ENCODE measurements at places on chromosomes 3 and 15.

- DNase-seq: no peak
These were observed 131.8 kb downstream of the TBL1XR1 start for GRCh38 chr3:177065285-177066033.

DNA sequence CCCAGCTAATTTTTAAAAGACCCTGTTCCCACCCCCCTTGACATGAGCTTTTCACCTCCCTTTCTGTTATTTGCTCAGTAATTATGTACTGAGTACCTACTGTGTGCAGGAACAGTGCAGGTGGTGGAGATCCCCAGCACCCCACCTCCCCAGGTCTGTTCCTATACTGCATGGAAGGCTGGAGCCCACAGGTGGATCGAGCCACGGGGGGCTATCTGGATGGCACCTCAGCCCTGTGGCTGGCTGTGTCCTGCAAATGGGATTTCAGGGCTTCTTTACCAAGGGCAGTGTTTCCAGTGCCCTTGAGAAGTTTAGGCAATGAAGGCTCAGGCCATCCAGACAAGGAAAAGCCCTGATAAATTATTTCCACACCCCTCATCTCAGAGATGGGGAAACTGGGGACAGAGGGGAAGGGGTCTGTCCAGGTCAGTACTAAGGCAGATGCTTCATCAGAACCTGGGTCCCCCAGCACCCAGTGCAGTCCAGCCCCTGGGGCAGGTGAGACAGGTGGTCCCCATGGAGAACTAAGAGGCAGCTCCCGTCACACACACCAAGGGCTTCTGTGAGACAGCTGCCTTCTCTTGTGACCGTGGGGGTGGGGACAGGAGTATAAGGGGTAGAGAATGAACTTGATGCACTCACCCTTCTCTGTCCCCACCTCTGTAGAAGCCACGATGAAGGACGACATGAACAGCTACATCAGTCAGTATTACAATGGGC, 109.6 kb downstream of the ETFA start:
- DNase-seq: no peak

- DNase-seq: peak; percentile 74
These were observed 76.1 kb upstream of the PLSCR4 start for GRCh38 chr3:146326875-146327543.

DNA sequence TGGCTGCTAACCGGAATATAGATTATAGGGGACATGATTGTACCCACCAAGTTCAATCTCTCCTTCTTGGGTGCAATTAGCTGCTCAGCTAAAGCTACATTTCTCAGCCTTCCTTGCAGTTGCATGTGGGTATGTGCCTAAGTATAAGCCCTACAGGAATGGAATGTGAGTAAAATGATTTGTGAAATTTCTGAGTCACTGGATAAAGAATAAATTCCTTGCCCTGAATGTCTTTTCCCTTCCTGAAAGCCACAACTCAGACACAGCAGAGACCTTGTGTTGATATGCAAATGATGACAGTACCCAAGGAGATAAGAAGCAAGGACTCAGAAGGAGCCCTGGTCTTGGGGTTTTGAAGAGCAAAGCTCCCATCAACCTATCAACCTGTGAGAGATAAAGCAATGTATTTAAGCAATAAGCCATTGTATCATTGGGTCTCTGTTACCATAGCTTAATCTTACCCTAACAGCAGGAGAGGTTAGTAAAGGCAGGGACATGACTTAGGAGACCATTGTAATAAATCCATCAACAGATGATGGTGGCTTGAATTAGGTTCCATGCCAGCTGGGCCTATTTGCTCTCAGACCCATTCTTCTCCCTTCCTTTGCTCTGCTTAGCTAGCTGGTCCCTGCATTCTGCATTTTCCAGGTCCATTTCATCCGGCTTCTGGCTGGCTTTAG, 25.6 kb upstream of the ZNF280D start:
- peak; percentile 93 for DNase-seq

GRCh38 chr15:98586066-98586465, 62.3 kb upstream of the IGF1R start:
- DNase-seq: no peak

- DNase-seq: no peak
These were observed 21.1 kb upstream of the BCL2L10 start for GRCh38 chr15:52133510-52134220.

GRCh38 chr15:25055356-25056068, 100.7 kb downstream of the SNRPN start:
- no peak for DNase-seq

DNA sequence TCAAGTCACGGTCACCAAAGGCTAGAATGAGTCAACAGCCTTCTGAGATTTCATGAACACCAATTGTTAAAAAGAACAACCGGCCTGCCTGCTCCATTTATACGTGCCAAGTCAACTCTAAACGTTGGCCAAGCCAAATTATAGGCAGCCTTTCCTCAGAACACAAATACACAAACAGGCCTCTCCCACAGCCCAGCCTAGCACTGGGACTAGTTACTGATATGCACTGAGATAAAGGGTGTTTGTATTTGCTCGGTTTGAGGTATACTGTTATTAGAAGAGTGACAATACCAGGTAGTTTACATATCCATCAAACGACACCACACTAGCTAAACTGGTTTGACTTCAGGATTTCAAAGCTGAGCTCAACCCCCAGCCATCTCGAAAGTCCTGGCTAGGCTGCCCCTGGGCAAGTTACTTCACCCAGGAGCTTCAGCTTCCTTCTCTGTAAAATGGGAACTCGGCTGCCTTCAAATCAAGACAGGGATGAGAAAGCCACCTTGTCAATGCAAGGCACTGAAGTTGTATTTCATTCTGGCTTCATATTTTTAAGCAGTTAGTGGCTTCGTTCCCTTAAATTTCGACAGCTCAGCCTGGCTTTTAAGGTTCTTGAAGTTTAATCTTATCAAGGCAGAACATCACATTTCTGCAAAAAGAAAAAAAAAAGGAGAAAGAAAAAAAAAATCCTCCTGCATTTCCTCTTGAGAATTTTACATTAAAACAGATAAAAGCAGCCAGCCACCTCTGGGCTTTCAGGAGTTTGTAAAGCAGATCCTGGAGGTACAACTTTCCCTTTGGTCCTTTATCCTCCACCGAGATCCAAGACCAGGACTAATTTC, 4.0 kb downstream of the TLE3 start:
- DNase-seq: no peak

DNA sequence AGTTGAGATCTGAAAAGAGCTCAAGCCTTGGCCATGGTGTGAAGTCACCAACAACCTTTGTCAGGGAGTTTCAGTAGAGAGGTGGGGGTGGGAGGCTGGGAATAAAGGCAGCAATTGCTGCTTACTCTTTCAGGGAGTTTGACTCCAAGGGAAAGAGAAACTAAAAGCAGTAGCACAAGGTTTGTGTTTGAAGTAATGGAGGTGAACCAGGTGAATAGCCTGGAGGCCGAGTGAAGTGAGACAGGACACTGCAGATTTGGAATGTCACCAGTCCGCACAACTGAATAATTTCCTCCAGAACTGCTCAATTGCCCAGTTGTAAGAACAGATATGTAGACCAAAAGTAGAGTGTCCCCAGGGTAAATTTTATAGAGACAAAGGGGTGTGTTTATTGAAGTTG, 44.1 kb downstream of the CD86 start:
- no peak for DNase-seq

GRCh38 chr3:70281663-70282062, 30.8 kb downstream of the MDFIC2 start:
- DNase-seq: peak; percentile 7

- peak; percentile 13 for DNase-seq
These were observed 88.8 kb upstream of the TSEN2 start for GRCh38 chr3:12395349-12396012.

DNA sequence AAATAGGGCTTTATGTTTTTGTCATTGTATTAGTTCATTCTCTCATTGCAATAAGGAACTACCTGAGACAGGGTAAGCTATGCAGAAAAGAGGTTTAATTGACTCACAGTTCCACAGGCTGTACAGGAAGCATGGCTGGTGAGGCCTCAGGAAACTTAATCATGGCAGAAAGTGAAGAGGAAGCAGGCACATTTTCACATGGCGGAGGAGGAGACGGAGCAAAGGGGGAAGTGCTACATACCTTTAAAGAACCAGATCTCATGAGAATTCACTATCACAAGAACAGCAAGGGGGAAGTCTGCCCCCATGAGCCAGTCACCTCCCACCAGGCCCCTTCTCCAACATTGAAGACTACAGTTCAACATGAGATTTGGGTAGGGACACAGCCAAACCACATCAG, 25.6 kb downstream of the CEP63 start:
- no peak for DNase-seq

GRCh38 chr3:134066158-134066541, 36.4 kb upstream of the SLCO2A1 start:
- no peak for DNase-seq

GRCh38 chr3:13636874-13637273, 87.9 kb downstream of the FBLN2 start:
- DNase-seq: no peak

- DNase-seq: peak; percentile 84
These were observed 64.5 kb downstream of the SMAD6 start for GRCh38 chr15:66766282-66767230.

- no peak for DNase-seq
These were observed 105.2 kb upstream of the DPPA4 start for GRCh38 chr3:109442531-109442930.

- DNase-seq: peak; percentile 83
These were observed 31.1 kb upstream of the RYR3 start for GRCh38 chr15:33279613-33280205.

DNA sequence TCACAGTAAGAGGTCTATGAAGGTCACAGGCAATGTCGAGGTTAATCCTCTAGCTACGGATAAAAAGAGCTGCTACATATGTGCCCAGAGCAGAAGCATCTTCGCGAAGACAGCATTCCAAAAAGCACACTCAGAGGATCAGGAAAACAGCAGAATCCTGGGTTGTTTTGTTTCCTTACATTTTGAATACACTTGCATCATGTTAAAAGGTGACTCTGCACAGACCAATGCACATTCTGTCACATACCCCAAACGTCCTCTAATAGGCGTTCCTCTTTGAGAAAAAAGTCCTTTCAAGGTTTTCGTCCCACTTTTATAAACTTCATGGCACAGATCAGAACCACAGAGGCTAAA, 52.7 kb downstream of the VGLL4 start:
- peak; percentile 79 for DNase-seq

DNA sequence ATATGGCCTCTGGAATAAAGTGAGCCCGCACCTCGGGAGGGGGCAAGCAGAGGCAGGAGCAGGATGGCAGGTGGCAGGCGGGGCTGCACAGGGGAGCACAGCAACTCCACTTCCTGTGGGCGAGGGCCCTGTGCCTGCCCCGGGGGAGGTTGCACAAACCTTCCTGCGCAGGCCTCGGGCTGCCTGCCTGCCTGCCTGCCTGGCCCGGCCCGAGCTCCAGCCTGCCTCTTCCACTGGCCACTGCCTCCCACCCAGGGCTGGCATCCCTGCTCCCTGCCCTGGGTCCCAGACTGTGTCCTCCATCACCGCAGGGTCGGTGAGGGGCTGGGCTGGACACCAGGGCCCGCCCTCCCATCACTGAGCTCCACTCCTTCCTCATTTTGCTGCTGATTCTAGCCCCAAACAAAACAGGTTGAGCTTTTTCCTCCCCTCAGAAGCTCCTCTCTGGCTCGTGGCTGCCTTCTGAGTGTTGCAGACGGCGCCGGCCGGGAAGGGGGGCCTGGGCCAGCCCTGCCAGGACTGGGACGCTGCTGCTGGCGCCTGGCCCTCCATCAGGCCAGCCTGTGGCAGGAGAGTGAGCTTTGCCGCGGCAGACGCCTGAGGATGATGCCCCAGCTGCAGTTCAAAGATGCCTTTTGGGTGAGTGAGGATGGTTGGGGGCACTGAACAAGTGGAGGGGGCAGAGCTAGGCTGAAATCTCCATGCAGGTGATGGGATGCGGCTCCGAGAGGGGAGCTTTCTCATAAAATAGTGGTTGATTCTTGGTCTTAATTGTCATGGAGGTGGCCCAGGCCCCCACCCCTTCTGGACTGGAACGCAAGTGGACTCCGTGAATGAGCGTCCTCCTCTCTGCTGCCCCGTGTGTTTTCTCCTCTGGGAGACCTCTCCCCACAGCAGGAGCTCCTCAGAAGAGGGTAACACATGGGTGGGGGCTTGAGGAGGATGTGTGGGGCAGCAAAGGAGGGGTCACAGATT, at the start of gene PSTPIP1:
PSTPIP1 (plus strand) TSS at position 156 of the 975 bp plus-strand sequence; CDS start at position 604, 448 bp downstream.
- DNase-seq: no peak

DNA sequence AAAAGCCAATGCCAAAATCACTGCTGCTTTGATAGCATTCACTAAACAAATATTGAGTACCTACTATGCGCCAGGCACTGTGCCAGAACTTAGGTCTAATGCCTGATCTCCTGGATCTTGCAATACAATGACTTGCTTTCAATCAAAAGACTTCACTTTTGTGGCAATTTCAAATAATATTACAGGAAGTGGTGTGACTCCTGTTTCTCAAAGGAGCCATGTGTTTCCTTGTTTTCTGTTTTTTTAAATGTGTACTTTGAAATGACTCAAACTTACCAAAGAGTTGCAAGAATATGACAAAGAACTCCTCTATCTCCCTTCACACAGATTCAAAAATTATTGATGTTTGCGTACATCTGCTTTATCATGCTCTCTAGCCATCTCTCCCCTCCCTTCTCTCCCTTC, 18.3 kb downstream of the OSBPL10 start:
- no peak for DNase-seq

DNA sequence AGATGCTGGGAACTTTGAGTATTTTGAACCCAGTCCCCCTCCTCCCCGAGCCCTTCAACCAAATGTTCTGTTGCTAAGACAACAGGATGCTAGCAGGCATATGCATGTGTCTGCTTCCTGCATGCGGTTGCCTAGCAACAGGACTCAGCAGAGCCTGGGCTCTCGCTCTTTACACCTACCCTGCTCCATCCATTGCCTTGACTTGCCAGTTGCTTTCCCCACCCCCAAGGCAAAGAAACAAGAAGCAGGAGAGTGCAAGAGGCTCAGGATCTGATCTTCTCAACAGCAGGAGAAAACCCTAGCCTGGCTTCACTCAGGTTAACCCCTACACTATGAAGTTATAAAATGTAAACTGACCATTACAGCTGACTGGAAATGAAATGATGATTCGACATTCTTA, 393.0 kb downstream of the IGSF11 start:
- no peak for DNase-seq

DNA sequence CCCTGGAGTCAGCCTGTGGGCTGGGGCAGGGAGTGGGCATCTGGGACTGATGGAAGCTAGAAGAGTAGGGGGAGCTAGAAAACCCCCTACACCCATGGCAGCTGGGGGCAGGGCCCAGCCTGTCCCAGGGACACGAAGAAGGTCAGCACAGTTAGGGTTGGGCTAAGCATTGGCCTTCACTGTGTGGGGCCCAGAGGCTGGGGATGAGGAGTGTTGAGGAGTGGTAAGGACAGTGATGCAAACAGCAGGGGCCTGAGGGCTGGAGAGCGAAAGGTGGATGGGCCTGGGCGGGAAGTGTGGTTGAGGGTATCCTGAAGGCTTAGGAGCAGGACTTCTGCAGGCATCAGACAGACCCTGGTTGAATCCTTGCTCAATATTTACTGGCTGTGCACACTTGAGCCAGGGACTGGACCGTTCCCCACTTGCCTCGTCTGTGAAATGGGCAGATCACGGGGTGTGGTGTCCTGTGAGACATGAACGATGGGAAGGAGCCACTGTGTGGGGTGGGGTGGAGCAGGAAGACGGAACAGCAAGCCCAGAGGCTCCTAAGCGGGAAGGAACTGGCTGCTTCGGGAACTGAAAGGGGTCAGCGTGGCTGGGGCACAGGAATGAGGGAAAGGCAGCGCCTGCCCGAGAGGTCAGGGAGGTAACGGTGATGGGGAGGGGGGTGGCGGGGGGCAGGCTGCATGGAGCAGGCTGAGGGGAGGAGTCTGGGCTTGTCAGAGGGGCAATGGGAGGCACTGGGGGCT, 7.3 kb downstream of the PRKCD start:
- DNase-seq: no peak

All from EH (cell line).